ENCODE measurements at places on chromosomes 6 and 20.
A peak's percentile ranks its signal among the peaks of the same experiment; 100 is the strongest.

DNA sequence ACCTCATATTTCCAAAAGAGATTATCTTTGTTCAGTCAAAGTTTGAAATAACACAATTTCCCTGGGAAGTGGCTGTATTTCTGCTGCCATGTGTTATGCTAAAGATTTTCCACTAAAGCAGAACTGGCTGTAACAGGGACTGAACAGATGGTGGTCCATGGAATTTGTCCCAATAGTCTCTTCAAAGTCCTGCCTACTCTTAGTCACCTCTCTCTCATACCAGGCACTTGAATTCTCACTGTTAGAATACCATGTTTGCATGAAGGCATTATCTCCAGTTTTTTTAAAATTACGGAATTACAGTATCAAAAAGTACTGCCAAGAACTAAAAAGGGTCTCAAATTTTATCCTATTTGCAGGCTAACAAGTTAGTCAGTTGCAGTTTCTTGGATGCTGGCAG lies 105.0 kb upstream of the HDDC2 start:
- DNase-seq: no peak

DNA sequence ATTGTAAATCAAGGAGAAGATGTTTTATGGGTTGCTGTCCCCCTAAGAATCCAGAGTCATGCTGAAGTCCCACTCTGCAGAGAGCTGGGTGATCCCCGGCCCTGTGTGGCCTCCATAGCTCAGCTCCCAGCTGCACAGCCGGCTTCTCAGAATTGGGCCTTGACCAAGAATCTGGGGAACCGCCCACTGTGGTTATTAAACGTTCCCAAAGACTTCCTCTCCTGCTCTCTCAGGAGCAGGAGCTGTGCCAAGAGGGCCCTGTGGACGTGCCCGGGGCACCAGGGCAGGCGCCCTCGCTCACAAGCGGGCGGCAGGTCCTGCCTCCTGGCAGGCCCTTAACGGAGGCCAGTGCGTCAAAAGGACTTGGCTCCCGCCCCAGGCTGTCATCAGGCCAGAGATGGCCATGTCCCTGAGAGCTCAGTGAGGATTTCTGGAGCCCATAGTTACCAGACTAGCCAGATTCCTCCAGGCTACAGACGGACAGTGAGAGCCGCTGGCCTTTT lies 30.4 kb downstream of the ZC3H12D start:
- peak; percentile 93 for DNase-seq

DNA sequence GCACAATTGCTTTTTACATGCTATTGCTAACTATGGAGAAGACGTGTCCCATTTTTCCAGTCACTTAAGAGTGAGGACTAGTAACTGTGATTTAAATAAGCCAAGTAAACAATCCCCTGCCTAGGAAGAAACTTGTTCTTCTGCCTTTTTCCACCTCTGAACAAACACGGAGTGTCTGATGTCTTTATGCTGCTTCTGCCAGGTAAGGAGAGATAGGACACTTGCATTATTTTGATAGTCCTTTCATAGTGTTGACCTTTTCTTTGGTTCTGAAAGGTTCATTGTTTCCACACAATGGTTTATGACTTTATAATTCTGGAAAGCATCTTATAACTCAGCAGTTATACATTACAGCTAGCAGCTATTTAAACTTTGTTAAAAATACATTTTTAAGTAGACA lies 8.4 kb downstream of the LRP11 start:
- DNase-seq: no peak

DNA sequence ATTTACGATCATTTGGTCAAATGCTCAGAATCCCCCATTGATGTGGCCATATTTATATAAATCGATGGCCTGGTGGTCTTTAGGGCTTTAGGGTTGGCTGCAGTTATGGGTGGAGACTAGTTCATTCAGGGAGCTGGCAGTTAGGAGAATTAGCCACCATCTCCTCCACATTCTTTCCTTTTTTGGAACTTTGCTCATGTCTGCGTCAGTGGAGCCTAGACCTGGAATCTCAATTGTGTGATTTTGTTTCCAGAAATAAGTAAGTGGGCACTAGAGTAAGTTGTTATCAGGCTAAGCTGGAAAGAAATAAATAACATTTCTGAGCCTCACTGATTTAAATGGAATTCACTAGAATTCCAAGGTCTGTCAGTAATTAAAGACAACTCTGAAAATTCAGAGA lies 29.0 kb upstream of the ELOVL5 start:
- DNase-seq: no peak

DNA sequence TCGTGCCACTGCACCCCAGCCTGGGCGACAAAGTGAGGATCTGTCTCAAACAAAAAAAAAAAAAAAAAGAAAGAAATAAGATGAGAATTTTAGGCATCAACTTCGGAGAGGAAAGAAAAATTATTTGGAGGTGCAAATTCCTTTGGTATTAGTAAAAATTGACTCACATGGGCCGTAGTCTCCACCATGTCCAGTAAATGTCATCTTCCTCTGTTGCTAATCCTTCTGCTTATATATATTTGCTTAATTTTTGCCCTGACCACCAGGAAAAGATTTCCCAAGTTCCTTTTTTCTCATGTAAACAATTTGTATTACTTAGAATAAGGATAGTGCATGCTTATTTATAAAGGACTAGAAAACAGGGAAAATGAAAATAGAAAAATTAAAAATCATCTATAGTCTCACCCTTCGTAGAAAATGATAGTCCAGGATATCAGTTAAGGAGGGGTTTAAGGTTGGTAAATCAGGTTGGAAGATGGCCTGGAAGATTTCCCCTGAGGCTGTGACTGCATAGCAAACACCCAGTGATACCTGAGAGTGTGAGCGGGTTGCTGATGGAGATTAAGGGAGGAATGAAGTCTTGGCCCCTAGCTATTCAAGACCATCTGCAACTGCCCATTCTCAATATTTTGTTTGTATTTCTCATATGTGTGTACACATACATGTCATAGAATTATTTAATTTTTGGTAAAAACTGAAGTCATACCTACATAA lies 240.8 kb downstream of the ZNF217 start:
- no peak for DNase-seq

- DNase-seq: no peak
These were observed 96.9 kb downstream of the NOL4L start for GRCh38 chr20:32488066-32488838.

DNA sequence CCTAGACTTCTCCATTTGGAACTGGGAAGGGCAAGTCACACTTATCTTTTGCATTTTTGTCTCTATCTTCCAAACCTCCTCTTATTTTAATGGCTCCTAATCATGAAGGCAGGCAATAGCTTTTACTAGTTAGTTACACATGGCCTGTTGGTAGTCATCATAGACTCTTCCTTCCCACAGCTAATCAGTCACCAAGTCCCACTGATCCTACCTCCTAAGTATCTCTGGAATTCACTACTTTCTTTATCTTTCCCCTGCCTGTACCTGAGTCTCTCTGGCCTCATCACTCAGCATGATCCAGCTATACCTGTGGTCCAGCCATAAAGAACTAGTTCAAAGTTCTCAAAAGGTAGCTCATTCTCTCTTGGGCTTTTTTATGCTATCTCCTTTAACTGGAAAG lies 18.8 kb downstream of the TMX4 start:
- DNase-seq: no peak

DNA sequence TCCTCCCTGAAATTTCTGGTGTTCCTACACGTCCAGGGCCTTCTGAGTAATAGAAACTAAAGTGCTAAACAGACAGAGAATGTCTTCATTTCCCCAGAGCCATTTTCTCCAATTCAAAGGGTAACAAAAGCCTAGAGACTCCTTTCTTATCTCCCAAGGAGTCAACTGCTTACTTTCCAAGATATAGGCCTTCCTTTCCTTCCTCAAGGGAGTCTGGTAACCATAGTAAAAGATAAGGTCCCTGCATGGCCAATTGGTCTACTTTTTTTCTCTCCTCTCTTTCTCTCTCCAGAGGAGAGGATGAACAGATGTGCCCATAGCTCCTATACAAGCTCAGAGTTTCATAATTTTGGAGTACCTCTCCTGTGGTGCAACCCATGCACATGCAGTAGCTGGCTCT lies 185.7 kb downstream of the ASCC3 start:
- DNase-seq: no peak

DNA sequence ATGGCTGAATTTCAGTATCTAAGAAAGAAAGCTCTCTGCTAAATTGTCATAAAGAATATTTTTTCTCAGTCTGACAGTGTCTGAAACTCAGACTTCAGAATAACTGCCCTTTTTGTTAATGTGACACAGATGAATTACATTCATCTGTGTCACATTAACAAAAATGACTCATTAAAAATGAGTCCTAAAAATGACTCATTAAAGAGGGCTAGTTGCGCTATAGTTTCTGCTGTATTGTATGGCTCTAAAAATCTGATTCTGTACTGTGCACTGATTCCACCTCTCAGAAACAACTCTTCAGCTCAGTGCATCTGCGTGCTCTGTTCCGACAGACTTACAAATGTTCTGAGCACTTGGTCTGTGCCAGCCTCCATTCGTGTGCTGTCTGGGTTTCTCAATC lies 15.0 kb downstream of the RNF114 start:
- DNase-seq: no peak

GRCh38 chr20:20895537-20895936 lies 183.1 kb upstream of the RALGAPA2 start:
- no peak for DNase-seq

DNA sequence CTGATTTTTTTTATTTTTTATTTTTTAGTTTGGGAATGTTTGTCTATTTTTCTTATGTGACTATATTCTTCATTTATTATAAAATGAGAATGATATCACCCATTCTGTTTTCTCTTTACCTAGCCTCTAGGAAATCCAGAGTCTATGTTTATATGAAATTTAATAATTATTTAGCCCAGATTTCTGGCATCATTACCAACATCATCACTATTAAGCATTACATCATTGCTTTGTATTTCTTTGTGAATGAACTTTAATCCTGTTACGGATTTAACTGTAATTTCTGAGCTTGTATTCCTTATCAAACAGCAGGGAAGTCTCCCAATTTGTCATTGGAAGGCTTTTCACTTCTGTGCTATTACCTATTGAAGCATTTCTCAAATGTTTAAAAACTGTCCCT lies 72.7 kb upstream of the NOX3 start:
- no peak for DNase-seq

GRCh38 chr20:37296371-37296770 lies 6.9 kb downstream of the MANBAL start:
- no peak for DNase-seq

GRCh38 chr6:161265554-161265953 lies 8.3 kb downstream of the AGPAT4 start:
- DNase-seq: no peak

- DNase-seq: no peak
These were observed 30.9 kb downstream of the PYGB start for GRCh38 chr20:25278636-25279361.

DNA sequence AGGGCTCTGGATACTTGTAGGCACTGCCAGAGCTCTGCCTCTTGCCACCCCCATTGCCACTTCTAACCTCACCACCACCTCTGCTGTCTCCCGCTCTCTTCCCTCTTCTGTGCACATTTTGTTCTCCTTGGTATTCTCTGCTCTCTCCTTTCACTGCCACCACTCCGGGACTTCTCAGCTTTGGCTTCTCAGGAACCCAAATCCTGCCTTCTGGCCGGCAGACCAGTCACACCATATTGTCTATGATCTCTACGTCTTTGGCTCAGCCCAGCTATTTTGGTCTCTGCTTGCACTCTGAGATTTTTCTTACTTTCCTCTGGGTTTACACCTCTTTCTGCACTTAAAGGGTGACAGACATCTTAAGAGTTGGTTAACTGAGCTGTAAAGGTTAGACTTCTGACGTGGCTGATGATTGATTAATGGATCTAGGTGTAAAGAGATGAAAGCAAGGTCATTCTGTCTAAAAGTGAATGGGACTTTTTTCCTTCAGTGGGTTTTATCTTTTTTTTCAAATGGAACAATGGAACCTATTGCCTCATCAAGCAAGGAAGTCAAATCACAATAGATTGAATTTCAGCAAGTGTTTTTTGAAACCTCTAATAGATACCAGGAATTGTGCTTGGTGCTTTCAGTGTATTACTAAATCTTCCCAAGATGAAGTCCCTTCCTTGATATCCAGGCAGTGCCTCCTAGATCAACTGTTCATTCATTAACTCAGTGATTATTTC lies 13.8 kb downstream of the MMP24 start:
- DNase-seq: no peak

DNA sequence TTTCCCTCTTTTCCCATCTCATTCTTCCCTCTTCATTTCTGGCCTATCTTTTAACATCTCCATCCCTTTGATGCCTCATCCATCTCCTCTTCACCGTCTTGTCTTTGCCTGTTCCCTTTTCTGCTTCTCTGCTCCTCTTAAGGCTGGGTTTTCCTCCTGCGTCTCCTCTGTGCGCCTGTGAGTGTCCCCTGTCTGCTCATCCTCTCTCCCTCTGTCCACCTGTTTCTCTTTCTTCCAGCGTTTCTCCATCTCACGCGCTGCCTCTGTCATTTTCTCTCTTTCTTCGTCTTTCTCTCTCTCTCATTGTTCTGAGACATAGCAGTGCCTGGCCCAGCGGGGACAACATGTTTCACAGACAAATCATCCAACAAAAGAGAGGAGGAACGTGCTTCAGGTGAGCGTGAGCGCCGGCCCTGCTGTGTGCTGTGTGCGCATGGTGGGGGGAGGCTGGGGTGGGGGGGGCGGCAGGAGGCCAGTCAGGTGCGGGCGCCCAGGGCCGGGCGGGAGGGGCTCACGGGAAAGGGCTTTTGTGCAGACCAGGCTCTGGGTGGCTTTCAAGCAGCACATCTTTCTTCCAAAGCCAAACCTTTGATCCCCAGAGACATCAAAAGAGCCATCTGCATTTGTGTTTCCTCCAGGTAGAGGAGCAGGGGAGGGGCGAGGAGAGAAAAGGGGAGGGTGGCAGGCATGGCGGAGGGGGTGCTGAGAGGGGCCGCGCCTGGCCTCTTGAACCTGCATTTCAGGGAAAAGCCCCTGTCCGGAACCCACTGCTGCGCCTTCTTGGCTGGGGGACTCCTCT lies 121.3 kb downstream of the VEGFA start:
- no peak for DNase-seq

DNA sequence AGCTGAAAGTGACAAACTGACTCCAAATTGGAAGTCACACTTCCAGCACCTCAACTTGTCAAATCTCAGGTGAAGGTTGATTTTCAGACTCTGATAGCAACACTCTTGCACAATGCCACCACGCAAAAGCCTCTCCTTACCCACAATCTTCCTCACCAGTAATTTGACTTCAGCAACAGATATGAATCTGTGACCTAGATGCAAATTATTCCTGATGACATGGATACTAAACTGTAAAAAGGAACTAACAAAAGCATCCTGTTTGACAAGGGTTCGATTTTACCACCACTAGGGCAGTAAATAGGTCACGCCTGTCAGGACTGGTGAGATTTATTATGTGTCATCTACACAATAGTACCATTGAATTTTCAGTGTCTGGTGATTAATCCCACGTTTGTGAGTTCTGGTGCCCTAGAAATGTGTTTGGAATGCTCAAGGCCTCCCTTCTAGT lies 134.4 kb upstream of the COL21A1 start:
- no peak for DNase-seq

GRCh38 chr6:119653329-119653728 lies 303.8 kb upstream of the MAN1A1 start:
- no peak for DNase-seq

DNA sequence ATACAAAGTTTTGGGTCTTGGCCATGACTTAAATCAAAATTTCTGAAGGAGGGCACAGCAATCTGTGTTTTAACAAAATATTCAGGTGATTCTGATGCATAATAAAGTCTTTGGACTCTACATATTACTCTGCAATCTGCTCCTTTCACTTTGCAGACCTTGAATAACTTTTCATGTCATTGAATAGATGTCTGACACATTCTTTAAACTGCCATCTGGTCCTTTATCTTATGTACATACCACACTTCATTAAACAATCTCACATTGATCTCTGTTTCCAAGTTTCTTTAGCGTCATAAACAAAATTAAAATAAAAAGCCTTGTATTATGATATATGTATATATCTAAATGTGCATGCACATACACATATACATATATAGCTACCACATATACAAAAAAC lies 831.2 kb downstream of the MAFB start:
- no peak for DNase-seq

- no peak for DNase-seq
These were observed 454.1 kb downstream of the C6orf118 start for GRCh38 chr6:164855281-164855680.

Measured in astrocyte of the hippocampus (primary cell).